ENCODE measurements at places on chromosomes 3 and 15.
A peak's percentile ranks its signal among the peaks of the same experiment; 100 is the strongest.

GRCh38 chr3:195255571-195256501 lies 15.1 kb downstream of the XXYLT1 start:
- peak; percentile 33 for DNase-seq

DNA sequence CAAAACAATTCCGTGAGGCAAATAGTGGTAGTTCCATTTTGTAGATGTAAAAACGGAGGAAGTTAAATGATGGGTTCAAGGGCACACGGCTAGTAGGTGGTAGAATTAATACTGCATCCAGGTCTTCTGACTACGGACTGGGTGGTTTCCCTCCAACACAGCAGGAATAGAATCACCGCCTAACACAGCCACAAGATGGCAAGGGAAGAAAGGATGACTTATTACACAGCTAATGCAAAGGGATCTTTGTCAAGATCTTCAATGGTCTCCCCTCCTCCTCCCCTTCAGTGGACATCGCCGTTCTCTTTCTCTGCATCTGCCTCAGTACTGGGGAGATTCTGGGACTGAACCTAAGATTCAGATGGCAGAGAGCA lies 524 bp upstream of the TOPBP1 start:
- DNase-seq, result peak; percentile 21

- no peak for DNase-seq
Observed at GRCh38 chr3:40754994-40755393, 230.2 kb downstream of the ZNF621 start.

DNA sequence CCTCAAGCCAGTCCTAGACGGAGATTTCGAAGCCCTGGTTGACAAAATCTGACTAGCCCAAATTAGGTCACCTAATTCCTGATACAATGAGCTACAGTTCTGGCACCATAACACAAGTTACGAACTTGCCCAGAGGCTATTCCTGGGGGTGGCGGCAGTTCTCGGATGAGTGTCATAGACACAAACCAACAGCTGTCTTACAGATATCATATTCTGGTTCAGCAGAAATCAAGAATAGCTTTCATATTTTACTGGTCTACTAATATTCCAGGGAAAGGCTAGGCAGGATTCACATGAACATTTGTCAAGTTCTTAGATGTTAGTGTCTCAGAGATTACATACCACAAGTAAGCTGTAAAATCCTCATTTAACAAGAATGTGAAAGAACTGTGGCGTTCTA lies 8.8 kb downstream of the ANAPC13 start:
- no peak for DNase-seq

DNA sequence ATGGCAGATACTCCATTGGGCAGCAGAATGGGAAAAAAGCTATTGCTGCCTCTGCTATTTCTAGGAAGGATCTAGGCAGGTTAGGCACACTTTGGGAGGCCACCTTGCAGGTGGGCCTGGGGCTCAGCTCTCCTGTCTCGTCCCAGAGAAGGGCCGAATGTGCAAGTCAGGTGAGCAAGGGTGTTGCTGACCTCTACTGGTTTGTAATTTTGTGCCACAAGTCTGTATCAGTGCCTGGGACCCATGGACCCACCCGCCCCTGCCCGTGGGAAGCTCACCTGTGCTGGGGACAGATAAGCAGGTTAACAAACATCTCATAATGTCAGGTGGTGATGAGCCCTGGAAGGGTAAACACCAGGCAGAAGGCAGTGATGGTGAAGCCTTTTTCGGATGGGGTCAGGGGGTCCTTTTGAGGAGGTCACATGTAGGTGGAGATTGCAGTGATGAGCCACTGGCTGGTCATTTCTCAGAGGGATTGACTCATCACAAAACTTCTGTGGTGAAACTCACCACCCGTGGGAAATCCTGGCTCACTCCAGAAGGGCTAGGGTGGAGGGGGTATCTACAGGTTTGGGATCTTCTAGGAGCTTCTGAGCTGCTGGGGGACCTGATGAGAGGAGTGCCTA lies 161.3 kb downstream of the KLF13 start:
- DNase-seq, result no peak

GRCh38 chr15:90364251-90364650 lies 12.2 kb downstream of the ZNF774 start:
- DNase-seq, result peak; percentile 62

- DNase-seq, result no peak
Observed at GRCh38 chr3:164018500-164018899, 1059.8 kb downstream of the SI start.

GRCh38 chr15:75185271-75186029 lies 16.2 kb upstream of the C15orf39 start:
- DNase-seq, result no peak

DNA sequence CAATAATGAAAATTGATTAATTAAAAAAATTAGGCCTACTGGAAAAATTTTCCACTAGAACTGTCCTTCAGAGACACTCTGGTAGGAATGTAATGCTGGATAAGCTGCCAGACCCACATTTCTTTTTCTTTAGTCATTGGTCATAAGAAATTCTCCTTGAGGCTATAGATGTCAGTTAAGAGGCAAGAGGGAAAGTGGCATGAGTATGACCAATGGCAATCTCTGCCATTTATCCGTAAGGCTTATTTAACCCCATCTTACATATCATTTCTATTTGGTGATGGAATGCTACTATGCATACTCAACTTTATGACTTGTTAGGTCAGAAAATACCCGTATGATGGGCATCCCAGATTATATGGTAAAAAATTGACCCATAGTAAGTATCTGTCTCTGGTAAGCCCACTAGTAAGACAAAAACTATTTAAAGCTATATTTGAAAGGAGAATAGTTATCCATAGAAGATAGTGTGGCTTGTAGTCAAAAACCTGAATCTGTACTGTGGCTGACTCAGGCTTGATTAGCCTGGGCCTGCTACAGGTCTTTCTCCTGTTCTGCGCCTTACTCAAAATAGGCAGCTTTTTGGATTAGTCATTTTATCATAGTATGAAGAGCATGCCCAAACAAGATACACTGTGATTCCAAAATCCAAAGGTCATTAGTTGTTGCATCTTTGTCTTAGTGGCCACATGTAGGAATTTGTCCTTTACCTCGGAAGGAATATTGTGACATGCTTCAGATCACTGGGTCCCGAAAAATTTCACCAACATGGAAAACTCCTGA lies 314.7 kb downstream of the PYDC2 start:
- DNase-seq, result peak; percentile 74

GRCh38 chr3:123279121-123279520 lies 77.4 kb downstream of the SEC22A start:
- DNase-seq, result no peak

- no peak for DNase-seq
Observed at GRCh38 chr3:182925944-182926337, 54.4 kb downstream of the DCUN1D1 start.

DNA sequence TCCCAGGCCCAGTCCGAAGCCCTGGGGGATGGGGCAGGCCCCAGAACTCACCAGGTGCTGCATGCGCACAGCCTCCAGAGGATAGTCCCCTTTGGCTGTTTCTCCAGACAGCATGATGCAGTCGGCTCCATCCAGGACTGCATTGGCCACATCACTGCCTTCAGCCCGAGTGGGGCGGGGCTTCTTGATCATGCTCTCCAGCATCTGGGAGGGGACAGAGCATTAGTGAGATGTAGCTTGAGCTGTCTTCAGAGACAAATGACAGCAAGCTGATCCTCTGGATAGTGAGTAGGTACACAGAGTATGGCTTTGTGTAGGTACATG lies 9.1 kb upstream of the GRAMD2A start:
- DNase-seq, result no peak

DNA sequence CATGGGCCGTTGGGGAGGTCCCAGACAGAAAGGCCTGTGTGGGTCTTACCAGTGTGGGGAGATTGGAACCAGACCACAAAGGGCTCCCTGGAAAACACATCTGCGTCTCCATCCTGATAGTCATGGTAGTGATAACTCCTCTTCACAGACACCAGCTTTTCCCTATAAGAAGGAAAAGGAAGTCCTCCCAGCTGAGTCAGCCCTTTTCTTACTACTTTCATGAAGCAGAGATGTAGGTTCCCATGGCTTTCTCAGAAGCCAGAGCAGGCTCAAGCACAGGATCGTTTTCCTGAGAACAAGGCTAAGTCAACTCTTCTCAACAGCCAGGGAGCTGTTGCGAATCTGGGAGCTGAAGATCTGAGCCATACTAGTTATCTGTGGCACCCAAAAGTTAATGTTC lies 6.1 kb downstream of the DNASE1L3 start:
- no peak for DNase-seq

- DNase-seq, result peak; percentile 80
Observed at GRCh38 chr3:184234224-184234623, 4.8 kb downstream of the VWA5B2 start.

GRCh38 chr3:104069114-104069513 lies 1297.6 kb upstream of the ALCAM start:
- DNase-seq, result peak; percentile 13

DNA sequence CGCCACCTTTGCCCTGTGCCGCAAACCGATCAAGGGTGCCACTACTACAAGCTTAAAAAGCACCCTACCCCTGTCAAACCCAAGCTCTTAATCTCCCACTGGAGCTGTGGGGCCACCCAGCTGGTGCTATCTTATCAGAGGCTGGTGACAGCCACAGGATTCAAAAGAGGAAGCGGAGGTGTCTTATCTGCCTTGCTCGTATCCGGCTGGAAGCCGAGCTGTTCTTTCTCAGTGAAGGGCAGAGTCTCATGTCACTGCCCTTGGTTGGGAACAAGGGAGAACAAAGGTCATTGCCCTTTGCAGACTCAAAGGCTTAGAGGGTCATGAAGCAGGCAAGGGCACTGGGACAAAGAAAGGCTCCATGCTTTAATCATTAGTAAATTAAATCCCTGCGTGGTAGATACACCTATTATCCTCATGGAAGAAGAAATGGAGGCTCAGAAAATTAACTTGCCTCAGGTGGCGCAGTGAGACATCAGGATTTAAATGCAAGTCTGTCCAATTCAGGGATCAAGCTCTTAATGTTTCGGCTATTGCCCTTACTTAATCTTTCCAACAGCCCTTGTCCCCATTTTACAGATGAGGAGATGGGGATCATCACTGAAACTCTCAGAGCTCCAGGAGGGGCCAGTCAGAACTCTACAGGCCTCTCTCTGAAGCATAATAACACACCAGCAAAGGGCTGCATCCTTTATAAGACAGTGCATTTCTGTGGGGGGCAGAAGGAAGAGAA lies 360.0 kb upstream of the PROK2 start:
- DNase-seq, result no peak

DNA sequence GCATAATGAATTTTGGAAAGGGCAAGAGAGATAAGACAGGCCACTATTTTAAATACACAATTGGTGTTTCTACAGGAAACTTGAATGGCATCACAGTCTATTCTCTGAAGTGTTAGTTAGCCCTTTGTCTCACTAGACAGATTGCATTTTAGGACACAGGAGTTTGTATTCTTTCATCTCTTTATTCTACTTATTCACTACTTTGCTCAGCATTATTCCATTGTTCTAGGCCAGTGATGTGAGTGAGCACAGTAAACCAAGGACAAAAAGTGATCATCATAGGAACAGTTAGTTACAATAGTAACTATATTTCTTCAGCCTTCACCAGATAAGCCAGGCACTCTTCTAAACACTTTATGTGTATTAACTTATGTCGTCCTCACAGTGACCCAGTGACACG lies 150.2 kb upstream of the SLCO3A1 start:
- no peak for DNase-seq

DNA sequence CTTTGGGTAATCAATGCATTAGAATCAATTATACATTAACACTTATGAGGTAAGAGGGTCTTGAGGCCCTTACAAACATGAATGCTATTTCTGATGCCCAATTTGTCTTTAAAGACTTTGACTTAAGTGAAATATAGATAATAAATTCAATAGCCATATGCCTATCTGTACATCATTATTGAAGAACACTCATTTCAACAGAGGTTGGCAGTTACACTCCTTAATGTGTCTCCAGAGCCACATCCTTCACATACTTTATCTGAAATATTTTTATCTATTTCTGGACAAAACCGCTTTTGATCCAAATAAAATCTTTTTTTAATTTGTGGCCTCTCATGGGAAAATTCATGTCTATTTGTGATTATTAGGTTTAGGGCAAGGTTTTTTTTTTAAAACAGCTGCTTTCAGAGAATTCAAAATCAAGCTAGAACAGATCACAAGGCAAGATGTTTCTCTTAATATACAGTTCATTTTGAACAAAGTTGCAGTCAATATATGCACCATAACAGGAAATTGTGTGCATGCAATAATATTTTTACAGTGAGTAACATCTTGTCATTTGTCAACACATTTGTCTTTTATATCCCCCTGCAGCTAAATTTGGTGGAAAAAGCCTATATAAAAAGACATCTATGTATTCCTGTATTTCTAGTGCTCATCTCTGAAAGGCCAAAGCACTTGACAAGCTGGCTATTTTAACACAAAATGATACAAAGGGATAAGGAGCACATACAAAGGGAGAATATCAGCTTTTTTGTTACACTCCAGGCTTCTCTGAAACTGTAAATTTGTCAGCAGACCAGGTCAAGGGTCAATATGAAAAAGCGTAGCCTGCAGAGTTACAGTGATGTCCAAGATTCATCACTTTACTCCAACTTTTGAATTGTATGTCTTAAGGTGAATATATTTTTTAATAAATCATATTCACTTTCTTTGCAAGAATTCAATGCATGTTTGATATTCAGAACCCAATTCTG lies 146.2 kb upstream of the DPH6 start:
- peak; percentile 53 for DNase-seq

DNA sequence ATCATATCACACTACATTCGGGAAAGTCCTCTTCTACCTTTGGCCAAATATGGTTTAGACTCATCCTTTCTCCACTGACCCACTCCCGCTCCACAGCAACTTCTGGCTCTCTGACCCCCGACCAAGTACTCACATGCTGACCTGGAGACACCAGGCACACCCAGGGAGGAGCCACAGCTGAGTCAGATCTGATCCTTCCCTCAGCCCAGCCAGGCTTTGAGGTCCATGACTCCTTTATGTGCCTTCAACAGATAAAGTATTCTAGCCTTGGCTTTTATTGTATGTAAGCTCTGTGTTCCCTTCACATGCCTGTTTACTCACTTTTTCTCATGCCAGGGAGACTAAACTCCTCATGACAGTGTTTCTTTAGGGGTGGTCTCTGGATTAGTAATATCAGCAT lies 166.9 kb upstream of the UMPS start:
- no peak for DNase-seq

DNA sequence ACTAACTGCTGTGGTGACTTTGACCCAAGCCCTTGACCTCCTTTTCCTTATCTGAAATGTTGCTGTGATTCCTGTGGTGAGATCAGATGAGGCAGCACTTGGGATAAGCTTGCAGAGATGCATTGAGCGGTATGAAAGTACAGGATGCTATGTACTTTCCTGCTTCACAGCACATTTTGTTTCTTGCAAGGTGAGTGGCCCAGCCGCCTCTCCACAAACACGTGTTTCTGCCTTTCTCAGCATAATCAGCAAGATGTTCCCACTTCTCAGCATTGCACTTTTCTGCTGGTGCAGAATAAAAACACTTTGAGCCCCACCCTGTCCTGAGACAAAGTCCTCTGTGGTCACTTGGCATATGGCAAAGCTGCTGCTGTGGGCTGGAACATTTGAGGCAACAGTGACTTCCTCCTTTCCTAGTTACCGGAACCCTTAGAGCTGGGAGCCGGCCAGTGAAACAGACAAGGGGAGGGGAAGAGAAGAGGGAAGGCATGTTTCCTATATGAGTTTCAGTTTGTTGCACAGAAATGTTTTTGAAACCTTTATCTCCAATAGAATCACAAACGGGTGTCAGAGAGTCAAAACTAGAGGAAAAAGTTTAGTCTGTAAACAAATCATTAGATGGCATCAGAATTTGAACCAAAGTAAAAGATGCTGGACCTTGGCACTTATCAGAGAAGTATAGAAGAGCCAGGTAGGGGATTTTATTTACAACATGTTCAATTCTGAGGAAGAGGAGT lies 5.0 kb downstream of the NUDT16 start:
- DNase-seq, result peak; percentile 21

- peak; percentile 41 for DNase-seq
Observed at GRCh38 chr3:36444909-36445308, 64.6 kb downstream of the STAC start.

Measured in astrocyte of the spinal cord (primary cell).